ENCODE measurements at places on chromosomes 6 and 20.

GRCh38 chr6:41511443-41512060 lies 34.6 kb upstream of the FOXP4 start:
- DNase-seq: no peak

DNA sequence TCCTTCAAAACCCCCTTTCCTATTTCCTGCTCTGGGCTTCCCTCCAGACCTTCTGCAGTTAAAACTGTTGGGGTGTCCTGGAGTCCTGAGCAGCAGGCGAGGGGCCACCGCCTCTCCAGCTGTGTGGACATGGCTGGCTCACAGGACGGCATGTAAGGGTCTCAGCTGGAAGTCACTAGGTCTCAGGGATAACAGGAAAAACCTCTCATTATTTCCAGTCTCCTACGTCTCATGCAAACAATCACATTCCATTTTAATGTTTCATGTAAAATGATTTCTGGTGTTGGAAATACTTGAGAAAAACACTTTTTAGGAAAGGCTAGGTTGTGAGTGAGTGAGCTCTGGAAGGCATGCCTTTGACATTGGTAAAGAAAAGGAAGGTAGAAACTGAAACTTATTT lies 158.7 kb downstream of the SCML4 start:
- DNase-seq: peak; percentile 31

GRCh38 chr6:81750681-81751387 lies 1.6 kb downstream of the TENT5A start:
- DNase-seq: no peak

DNA sequence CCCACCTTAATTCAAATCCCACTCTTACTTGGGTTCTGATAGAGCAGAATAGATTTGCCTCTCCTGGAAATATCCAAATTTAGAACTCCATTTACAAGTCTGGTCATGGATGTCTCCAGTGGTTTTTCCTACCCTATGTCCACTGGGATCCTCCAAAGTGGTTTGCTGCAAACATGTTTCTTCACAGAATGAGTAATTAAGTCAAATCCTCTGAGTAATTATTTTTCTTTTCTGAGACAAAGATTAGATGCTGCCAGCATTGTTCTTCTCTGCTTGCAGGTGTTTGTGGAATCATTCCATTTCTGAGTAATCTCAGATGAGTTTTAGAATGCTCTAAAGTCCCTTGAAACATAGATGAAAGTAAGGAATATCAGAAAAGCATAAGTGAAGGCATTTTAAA lies 21.9 kb downstream of the DTD1 start:
- no peak for DNase-seq

DNA sequence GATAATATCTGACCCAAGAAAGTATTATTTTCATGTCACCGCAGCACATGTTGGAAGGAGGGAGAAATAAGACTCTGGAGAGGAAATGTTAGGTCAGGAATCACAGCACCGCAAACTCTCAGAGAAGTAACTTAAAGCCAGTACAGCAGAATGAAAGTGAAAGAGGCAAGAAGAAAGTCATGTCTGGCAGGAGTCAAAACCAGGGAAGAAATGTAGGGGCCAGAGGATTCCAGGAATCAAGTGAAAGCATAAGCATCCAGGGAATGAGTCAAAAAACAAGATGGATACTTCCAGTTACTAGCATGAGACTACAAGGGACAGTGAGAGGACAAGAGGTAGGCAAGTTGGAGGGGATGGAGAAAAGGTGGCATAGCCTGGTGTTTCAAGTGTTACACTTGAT lies 80.4 kb downstream of the AK9 start:
- no peak for DNase-seq

GRCh38 chr6:149995235-149995750 lies 30.0 kb downstream of the RAET1L start:
- DNase-seq: no peak

DNA sequence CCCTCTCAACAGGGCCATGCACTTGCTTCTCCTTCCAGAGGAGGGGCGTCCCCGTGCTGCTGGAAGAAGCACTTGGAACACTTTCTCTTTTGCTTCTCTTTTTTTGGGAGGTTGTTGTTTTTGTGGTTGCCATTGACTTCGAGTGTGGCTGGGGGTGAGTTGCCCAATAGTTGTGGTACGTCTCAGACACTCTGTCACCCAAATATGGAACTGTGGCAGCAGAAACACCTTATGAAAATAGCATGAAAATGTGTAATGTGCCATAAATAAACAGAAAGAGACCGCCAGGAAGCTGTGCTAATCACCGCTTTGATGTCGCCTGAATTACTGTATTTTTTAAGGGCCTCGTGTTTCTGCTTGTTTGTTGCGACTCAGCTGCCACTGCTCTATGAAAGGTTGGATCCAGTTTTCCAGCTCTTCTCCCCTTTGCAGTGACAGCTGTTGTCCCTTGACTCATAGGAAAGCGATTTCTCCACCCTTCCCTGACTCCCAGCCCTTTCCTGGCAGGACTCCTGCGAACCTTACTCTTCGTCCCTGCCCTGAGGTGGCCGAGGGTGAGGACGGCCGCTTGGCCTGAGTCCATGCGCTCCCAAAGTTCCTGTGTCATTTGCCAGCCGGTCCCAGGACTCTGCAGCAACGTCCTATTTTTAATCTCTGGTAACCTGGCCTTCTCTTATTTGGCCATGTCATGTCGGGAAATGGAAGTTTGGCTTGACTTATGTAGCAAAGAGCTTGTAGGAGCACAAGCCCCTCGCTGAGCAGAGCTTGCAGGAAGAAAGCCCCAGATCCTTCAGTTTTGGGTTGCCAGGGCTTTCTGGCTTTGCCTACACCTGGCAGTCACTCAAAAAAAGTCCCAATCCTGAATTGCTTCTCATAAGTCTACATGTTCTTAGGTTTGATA lies 694.6 kb downstream of the QKI start:
- DNase-seq: no peak

DNA sequence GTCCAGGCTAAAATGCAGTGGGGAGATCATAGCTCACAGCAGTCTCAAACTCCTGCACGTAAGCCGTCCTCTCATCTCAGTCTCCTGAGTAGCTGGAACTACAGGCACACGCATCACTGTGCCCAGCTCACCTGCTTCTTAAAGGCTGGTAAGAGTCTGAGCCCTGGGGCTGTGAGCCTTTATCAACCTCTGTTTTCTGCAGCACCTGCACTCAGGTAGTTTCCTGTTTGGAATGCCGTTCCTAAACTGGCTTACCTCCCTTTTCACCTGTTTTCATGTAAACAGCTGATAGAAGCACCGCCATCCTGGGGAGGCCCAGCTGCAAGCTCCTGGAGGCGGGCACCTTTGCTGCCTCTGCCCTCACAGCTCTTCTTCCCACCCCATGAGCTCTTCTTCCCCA lies 45.4 kb downstream of the SLC24A3 start:
- no peak for DNase-seq

DNA sequence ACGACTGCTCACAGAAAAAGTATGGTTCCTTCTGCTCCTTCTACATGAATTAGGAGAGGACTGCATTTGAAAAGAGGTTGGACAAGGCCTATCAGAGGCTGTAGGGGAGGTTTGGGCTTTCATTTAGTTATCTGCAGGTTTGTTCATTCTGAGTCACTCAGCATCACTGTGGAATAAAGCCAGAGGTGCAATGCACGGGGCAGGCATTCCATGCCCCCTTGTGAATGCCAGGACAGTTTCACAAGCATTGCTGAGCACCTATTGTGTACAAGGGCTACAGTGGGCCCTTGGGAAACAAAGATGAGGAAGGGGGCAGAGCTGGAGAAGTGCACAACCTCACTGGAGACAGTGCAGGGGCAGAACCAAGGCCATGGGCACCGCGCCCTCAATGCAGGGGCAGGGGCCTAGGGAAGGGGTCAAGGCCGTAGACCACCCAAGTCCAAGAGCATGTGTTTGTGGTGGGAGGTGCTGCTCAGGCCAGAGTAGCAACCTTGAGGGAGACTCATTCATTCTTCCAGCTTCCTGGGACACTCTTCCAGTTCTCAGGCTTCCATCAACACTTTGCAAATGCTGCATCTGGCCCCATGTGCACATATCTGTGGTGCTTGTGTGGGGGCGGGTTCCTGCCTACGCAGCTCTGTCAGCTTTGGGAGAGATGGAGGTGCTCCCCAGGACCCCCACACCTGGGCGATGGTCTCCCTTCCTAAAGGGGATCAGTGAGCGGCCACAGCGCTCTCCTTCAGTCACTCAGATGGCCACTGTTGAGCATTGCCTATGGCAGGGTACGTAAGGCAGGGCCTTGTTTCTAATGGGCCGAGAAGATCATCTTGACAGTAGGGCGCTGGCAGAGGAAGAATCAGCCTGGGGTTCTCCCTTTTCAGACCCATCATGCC lies 204.5 kb downstream of the SYNDIG1 start:
- no peak for DNase-seq

DNA sequence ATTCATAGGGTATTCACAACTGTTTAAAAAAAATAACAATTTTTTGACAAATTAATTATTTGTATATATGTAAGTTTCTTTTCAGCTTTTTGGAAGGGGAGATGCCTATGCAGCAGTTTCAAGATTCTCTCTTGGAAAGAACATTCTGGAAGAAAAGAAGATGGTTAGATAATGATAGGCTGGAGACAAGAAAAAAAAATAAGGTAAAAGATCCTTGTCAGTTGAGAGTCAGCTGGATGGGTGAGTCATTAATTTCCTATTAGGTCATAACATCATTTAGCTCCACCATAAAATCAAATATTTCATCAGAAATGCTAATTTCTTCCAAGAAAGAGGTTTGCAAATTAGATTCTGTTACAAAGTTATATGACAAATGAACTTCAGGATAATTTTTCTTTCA lies 880.4 kb downstream of the EPHA7 start:
- no peak for DNase-seq

DNA sequence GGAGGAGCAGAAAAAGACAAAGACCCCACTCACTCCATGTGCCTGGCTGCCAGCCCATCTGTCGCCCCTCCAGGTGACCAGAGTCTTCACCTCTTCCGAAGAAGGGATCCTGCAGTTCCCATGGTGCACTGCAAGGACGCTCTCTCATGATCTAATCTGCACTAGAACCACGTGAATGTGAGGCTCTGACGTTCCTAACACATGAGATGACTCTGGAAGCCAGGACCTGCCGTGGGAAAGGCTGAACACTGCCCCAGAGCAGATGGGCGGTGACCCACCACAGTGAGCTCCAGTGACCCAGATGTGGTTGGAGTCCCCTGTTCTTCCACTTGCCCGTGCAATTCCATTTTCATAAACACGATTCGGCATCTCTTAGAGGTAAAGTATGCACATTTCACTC lies 39.6 kb upstream of the PDE10A start:
- no peak for DNase-seq

GRCh38 chr6:89284963-89285735 lies 29.9 kb downstream of the GABRR2 start:
- DNase-seq: no peak

GRCh38 chr6:138528137-138528536 lies 28.8 kb upstream of the NHSL1 start:
- no peak for DNase-seq

- no peak for DNase-seq
Measured at GRCh38 chr20:36672991-36673390, 27.0 kb upstream of the SLA2 start.
